ENCODE measurements at places on chromosomes 1 and 21.

DNA sequence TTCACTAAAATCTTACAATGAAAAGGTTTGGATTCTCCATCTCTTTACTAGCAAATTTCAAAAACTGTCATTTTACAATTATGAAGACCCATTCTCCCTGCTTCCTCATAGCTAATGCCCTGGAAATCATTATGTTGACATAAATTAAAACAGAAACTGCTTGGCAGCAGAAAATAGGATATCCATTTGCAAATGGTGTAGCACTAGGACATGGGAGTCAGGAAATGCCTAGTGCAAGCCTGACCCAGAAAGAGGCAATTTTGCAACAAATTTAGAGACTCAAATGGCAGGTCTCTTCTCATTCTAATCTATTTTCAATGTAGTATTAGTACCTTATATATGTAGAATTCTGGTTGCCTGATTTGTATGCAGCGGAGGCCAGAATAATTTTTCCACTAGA lies 2.2 kb downstream of the GBP5 start:
- no peak for DNase-seq

GRCh38 chr1:25944986-25945385 lies 38.8 kb upstream of the STMN1 start:
- DNase-seq: no peak

- peak; percentile 51 for DNase-seq
These were observed 38.5 kb upstream of the TDRD10 start for GRCh38 chr1:154463512-154463990.

DNA sequence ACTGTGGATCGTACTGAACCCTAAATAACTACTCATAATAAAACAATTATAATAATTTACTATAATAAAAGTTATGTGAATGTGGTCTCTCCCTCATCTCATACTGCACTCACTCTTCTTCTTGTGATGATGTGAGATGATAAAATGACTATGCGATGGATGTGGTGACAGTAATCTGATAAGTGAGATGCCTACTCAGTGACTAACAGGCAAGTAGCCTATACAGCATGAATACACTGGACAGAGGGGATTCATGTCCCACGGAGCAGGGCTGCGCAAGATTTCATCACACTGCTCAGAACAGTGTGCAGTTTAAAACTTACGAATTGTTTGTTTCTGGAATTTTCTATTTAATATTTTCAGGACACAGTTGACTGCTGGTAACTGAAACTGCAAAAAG lies 304.0 kb downstream of the DUSP10 start:
- DNase-seq: no peak

GRCh38 chr1:216456682-216457081 lies 33.4 kb upstream of the USH2A start:
- no peak for DNase-seq

- no peak for DNase-seq
These were observed 94.5 kb downstream of the ST6GALNAC5 start for GRCh38 chr1:76961820-76962207.

DNA sequence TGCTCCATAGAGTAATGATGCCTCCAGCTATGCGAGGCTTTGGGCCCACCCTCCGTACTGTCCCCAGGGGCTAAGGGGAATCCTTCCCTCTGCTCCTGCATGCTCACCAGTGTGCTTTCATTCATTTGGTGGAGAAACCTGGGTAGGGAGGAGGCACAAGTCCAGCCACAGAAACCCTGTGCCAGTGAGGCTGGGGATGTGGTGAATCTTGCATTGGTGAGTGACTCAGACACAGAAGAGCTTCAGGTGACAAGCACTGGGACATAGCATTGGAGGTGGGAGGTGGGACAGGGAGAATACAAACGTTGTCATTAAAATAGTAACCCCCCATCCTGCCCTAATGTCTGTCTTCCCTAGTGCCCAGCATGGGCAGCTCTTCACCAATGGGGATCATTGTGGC lies 5.2 kb downstream of the FCGR2A start:
- no peak for DNase-seq

- no peak for DNase-seq
These were observed 26.4 kb downstream of the ANGPTL1 start for GRCh38 chr1:178844436-178844835.

DNA sequence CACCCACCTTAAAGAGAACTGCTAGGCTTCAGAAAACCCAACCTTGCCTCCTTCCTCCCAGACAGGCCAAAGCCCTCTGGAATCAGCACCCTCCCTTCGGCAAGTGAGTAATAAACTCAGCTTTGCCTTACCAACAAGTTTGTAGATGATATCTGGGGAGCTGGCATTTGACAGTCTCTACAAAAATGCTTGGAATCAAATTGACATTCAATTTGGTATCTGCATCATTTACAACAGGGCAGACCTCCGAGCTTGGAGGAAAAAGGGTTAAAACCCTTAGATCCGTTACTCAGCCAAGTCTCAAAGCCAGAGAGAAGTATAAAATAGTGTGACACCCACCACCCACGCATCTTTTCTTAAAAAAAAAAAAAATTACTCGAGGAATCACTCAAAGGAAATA lies 149.3 kb upstream of the EDN2 start:
- no peak for DNase-seq

DNA sequence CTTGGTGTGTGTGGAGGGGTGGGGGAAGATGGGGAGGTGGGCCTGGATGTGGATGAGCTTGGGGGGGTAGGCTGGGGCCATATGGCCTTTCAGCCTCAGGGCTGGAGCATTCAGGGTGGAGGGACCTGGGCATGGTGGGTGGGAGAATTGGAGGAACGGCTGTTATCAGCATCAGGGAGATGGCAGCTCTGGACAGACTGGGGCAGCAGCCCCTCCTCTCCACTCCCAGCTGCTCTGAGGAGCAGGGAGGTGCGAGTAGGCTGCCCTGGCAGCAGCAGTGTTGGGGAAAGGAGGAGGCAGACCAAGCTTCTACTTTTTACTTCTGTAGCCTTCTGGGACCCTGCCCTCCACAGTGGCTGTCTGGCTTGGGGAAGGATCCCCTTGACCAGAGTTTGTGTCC lies 10.2 kb downstream of the PPFIA4 start:
- DNase-seq: no peak

DNA sequence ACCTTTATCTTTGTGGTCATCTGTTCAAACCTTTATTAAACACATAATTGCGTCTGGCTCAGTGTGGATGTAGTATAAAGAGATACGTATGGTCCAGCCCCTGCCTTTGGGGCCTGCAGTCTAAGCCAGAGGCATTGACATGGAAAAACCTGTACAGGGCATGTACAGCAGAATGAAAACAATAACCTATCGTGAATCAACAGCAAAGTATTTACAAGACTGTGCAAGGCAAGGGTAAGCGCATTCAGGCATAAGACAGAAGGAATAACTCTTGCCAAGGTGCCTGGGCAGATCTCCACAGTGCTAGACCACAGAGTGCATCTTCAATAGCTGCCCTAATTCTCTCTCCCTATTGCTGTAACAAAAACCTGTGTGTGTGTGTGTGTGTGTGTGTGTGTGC lies 35.5 kb downstream of the KIRREL1 start:
- no peak for DNase-seq

DNA sequence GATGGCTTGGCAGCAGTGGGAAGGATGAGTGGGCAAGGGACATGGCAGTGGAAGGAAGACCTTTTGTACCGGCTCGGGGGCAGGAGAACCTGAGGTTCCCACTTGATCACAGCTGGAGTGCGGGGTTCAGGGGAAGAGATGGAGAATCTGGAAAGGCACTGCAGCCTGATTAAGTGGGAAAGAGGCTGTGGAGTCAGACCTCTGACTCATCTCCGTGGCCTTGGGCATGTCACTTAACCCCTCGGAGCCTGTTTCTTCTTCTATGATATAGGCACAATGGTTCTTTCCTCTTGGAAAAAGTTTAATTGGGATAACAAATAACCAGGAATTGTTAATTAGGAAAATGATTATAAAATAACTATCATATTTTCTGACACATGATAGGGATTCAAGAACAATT lies 13.1 kb upstream of the TMEM61 start:
- no peak for DNase-seq
